Fibroblast of skin of right quadriceps (primary cell): ENCODE measurements at places on chromosomes 5 and 9.

- no peak for DNase-seq
These were observed 6.5 kb downstream of the CYSTM1 start for GRCh38 chr5:140181525-140181924.

- DNase-seq, result peak; percentile 76
These were observed 54.8 kb downstream of the FAM81B start for GRCh38 chr5:95445995-95446394.

GRCh38 chr9:98327249-98327561 is 71.8 kb upstream of the TBC1D2 start:
- DNase-seq, result no peak

GRCh38 chr5:82147860-82148573 is 130.1 kb downstream of the RPS23 start:
- DNase-seq, result peak; percentile 56

GRCh38 chr5:120139039-120139438 is 325.1 kb upstream of the PRR16 start:
- DNase-seq, result peak; percentile 96

DNA sequence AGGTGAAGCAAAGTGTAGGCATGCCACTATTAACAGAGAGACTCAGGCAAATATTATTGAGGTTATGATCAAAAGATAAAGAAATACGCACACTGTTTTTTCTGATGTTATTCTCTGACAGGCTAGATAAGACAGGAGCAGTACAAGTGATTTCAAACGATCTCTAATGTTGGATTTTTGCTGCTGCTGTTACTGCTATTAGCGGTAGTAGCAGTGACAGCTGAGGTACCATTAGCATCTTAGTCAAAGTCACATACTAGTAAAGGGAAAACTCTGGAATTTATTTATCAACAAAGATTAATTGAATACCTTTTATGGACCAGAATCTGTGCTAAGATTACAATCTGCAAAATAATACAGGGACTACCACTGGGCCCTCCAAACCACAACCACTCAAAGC is 362.4 kb upstream of the CDH6 start:
- no peak for DNase-seq

DNA sequence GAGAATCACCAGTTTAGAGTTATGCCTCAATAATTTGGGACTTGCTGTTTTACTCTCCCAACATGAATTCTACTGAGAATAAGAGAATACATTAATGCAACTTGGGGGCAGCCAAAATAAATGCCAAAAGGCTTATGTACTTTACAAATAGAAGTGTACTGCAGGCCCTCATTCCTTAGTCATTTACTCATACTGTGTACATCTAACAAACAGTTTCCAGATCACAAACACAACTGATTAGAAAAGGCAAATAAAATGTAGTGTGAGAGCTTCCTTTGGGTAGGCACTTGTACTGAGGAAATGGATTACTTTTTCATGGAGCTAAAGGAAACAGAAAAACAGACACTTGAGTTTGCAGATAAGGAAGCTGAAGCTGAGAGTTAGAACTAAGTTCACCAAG is 12.6 kb downstream of the ANKDD1B start:
- no peak for DNase-seq

GRCh38 chr9:128245421-128246151 is 30.2 kb downstream of the GOLGA2 start:
- peak; percentile 82 for DNase-seq

- peak; percentile 31 for DNase-seq
These were observed 525 bp downstream of the KIF24 start for GRCh38 chr9:34328500-34328986.

GRCh38 chr5:67992923-67993322 is 222.6 kb upstream of the PIK3R1 start:
- DNase-seq, result peak; percentile 55

GRCh38 chr5:134608555-134608954 is 24.1 kb downstream of the SAR1B start:
- DNase-seq, result no peak

DNA sequence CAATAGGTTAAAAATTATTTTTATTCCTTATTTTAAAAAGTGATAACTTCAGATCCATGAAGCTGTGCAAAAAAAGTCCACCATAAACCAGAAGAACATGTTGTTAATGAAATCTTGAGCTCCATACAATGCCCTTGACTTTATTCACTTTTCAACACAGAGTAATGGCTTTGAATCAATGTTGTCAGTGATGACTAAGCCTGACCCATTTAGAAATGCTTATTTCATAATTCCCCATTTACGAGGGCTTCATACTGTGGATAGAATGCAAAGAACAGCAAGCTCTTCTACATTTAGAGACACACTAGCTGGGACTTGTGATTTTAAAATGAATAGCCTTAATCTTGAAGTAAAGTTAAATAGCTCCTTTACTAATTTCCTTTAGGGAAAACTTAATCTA is 25.7 kb upstream of the IL9 start:
- DNase-seq, result peak; percentile 37

GRCh38 chr9:133742251-133742650 is 4.1 kb upstream of the SARDH start:
- no peak for DNase-seq

DNA sequence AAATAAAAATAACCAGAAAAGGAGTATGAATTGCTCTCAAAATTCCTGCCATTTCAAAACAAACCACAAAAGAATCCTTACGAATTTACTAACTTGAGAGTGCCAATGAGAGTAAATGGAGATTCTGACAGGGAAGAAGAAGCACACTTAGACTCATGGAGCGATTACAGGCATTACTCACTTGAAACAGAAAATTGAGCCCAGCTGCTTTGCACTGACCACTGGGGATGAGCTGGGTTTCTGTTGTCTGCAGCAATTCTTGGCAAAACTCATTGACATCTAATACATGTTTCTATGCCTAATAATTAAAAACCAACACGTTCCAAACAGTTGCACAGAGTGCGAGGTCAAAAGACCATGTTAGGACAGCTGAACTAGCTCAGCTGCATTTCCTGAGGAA is 731.6 kb downstream of the DNAH5 start:
- no peak for DNase-seq

DNA sequence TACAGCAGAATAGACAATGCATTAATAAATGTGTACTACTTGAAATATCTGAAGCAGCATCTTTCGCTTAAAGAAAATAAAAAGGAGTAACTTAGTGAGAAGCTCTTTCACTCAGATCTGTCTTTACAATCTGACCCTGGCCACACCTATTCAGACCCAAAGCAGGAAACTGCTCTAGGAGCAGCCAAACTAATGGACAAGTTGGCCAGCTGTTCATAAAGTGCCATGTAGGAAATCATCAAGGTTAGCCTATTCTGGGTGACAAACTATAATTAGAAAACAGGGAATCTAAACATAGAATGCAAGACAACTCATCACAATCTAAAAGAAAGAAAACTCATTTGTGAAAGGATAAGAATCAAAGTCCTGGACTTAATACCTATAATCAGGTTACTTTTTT is 101.3 kb downstream of the AGTPBP1 start:
- no peak for DNase-seq

- DNase-seq, result peak; percentile 79
These were observed 32.0 kb upstream of the SPTLC1 start for GRCh38 chr9:92147030-92147851.

DNA sequence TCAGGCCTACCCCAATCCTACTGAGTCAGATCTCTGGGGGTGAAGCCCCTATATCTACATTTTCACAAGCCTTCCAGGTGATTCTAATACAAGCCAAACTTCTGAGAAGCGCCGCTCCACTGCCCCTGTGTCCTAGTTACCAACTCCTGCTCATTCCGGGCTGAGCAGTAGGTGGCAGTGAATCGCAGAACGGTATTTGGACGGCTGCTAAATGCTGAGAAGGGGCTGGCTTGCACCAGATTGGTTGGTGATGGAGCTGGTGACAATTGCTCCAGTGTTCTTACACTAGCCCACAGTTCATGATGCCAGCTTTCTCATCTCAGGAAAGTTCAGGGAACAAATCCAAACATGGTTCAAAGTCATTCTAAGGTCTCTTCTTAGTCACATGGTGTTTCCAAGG is 31.1 kb upstream of the FGF1 start:
- peak; percentile 58 for DNase-seq

DNA sequence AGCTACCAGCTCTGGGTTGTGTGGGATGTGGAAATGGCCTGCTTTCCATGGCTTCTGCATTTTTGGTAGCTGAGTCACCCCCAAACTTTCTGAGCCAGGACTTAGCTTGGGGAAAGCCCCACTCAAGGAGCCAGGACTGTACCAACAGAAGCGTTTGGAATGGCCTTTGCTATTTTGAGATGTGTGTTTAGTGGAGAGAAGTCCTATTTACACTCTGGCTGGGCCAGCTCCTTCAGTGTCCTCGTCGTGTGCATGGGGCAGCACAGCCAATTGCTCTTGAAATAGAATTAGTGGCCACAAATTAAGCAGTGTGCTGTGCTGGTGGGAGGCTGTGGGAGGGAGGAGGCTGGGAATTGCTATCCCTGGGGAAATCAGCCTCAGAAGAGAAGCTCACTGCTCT is 51.6 kb downstream of the ENTREP1 start:
- peak; percentile 94 for DNase-seq

GRCh38 chr5:146482775-146483174 is 33.2 kb downstream of the GPR151 start:
- no peak for DNase-seq

- no peak for DNase-seq
These were observed 150.7 kb upstream of the ZNF462 start for GRCh38 chr9:106712279-106712678.

DNA sequence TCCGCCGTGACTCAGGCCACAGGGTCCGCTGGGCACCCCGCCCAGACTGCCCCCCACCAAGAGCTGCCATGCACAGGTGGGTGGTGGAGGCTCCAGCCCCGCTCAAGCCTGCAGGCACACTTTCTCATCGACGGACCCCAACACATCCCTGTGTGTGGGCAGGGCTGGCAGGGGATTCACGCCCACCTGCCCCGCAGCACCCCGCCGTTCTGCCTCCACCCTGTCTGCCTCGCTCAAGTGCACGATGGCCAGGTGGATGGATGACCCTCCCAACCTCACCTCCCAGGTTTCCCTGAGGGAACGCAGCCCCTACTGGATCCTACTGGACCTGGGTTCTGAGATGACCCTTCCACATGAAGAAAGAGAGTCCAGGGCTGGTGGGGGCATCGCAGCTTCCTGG is 26.1 kb upstream of the FCN1 start:
- DNase-seq, result no peak

DNA sequence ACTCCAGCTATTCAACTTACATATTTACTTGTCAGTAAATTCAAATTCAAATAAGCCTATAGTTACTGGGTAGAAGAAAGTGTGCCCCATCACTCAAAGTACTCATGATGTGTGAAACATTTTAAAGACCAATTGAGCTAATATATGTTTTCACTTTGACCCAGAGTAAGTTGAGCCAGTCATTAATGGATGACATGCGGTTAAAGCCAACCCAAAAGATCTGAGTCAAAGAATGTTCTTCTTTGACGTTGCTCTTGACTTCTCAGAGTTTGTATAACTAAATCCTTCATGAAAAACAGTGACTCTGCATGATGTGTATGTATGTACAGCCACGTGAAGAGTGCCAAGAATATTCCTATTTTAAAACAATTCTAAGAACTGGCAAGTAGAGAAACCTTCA is 237.4 kb downstream of the NR2F1-AS1 start:
- no peak for DNase-seq
